ENCODE measurements at places on chromosomes 13 and 19.

GRCh38 chr13:63307228-63307627 is 1891.6 kb upstream of the PCDH20 start:
- DNase-seq: no peak

- no peak for DNase-seq
Measured at GRCh38 chr19:33414667-33415605, 41.4 kb downstream of the CEBPG start.

DNA sequence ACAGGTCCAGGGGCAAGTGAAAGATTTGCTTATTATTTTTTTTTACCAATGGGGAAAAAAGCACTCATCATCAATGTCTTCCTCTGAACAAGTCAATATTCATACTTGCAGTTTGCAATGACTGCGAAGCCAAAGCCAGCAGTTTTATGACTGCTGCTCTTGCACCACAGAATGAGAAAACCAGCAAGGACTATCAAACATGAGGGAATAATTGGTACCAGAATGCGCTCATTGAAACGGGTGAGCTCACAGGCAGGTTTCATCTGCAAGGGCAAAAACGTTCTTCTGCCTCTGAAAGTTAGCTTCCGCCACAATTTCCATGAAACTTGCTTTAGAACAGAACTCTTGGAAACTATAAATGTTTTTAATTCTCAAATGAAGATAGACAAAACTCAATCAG is 5.5 kb downstream of the DLEU7 start:
- DNase-seq: no peak

DNA sequence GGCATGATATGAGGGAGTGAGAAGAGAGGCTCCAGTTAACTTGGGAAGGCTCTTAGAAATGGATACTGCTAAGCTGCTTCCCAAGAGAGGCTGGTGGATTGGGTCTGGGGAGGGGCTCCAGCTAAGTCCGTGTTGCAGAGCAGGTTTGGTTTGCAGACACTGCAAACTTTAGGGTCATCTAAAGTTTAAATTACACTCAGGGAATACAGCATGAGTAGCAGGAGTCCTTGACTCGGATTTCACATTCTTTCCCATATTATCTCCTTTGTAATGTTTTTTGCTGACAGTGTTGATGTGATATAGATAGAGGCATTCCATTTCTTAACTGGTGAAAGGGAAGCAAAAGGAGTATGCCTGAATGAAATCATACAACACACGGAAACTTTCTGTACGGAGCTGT is 31.9 kb downstream of the SGCG start:
- no peak for DNase-seq
